CD8-positive, alpha-beta T cell (primary cell): ENCODE measurements at places on chromosomes 7 and 10.

- DNase-seq: no peak
Measured at GRCh38 chr10:43427166-43427825, 9.6 kb upstream of the ZNF487 start.

GRCh38 chr7:1709281-1709680 lies 39.2 kb downstream of the ELFN1 start:
- no peak for DNase-seq

- DNase-seq: no peak
Measured at GRCh38 chr7:122311734-122312450, 7.3 kb upstream of the FEZF1 start.

DNA sequence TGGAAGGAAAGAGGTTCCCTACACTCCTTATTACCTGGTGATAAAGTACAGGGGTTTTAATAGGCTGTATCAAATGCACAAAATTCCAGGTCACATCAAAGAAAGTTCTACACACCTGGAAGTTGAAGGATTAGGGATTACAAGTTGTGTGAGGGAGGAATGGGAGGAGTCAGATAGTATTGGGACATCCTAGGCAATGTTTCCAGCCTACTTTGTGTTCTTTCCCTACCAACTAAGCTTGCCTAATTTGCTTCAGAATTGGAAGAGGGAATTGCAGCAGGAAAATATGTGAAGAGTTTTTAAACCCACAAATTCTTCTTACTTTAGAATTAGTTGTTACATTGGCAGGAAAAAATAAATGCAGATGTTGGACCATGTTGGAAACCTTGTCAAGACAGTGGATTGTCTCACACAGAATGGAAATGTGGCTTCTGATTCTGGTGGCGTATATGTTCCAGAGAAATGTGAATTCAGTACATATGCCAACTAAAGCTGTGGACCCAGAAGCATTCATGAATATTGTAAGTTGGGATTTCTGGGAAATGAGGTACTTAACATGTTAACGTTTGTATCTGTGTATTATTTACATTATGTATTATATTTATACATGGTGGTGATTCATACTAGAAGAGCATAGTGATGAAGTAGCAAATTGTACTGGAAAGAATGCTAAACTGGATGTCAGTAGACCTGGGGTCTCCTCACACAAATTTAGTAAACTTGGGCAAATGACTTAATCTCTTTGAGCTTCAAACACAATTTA lies at the start of gene LIPM:
Gene LIPM, plus strand, starts transcription at position 208 of the 763 bp plus-strand sequence. Its CDS starts 167 bp downstream, at position 375.
- no peak for DNase-seq

- no peak for DNase-seq
Measured at GRCh38 chr7:33494474-33494873, 365.1 kb downstream of the BBS9 start.

DNA sequence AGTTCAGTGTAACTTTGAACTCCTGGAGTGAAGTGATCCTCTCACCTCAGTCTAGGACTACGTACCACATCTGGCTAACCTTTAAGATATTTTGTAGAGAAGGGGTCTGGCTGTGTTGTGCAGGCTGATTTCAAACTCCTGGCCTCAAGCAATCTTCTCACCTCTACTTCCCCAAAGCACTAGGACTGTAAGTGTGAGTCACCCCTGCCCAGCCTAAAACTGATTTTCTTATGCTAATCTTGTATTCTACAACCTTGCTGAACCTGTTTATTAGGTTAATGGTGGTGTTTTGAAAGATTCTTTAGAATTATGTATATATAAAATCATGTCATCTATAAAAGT lies 58.0 kb downstream of the LCOR start:
- no peak for DNase-seq

- no peak for DNase-seq
Measured at GRCh38 chr10:123577921-123578461, 88.2 kb upstream of the GPR26 start.

DNA sequence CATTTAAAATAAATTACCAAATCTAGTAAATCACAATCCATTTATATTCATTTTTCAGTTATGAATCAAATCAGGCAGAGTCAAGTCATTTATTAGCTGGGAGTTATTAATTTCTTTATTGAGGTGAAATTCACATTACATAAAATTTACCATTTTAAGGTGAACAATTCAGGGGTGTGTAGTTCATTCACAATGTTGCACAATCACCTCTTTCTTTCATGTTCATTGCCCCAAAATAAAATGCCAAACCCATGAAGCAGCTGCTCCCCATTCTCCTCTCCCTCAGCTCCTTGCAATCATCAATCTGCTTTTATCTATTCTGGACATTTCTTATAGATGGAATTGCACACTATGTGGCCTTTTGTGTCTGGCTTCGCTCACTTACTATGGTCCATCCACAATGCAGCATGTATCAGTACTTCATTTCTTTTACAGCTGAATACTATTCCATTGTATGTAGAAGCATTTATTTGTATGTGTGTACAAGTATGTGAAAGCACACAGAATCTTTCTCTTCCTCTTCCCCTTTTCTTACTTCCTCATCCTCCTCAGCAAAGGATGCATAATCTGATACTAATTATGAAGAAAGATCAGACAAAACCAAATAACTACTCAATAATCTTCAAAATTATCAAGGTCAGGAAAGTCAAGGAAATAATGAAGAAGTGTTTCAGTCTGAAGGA lies 60.6 kb downstream of the LMBR1 start:
- no peak for DNase-seq
